ENCODE measurements at places on chromosomes 7 and 10. TPM values are rescaled to one million over a fixed set of nuclear protein-coding genes. Genes with fewer than 3 reads are reported as not detected.

GRCh38 chr7:30674876-30675275 is 7.4 kb downstream of the CRHR2 start:
- peaks cover 25% of the 10 kb centered on the region for H3K27me3 ChIP-seq
- DNase-seq, result no peak
- no peak overlapping the region for H3K27ac ChIP-seq
- no peaks in the 10 kb centered on the region for H3K36me3 ChIP-seq
- no peak overlapping the region for H3K4me3 ChIP-seq
- no peaks in the 10 kb centered on the region for H3K4me1 ChIP-seq

- H3K4me3 ChIP-seq, result no peak overlapping the region
- H3K27me3 ChIP-seq, result no peaks in the 10 kb centered on the region
- no peak for DNase-seq
- peaks cover 4% of the 10 kb centered on the region for H3K36me3 ChIP-seq
- no peak overlapping the region for H3K27ac ChIP-seq
- H3K4me1 ChIP-seq, result peaks cover 56% of the 10 kb centered on the region
Observed at GRCh38 chr10:110845756-110846620, 25.7 kb upstream of the PDCD4 start.

GRCh38 chr10:110883924-110884323 is 12.2 kb downstream of the PDCD4 start:
- no peaks in the 10 kb centered on the region for H3K27me3 ChIP-seq
- H3K27ac ChIP-seq, result peak overlapping the region; percentile 55
- H3K4me3 ChIP-seq, result peak overlapping the region; percentile 49
- peaks cover 58% of the 10 kb centered on the region for H3K36me3 ChIP-seq

GRCh38 chr10:97999923-98000248 is 30.5 kb downstream of the CRTAC1 start:
- peaks cover 4% of the 10 kb centered on the region for H3K27me3 ChIP-seq
- H3K36me3 ChIP-seq, result no peaks in the 10 kb centered on the region
- DNase-seq, result no peak

DNA sequence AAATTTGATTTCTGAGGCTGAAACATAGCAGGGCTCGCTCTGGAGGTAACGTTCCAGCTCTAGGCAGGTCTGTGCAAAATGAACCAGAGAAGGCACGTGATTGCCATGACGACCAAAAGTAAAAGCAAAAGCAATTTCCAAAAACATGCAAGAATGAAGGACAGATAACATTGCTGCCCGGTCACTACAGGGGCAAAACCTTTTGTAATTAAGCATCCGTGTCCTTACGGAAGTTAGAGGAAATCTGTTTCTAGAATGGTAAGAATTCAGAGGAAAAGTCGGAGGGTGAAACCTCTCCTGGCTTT is 2.9 kb downstream of the KLF6 start:
- H3K4me3 ChIP-seq, result peak overlapping the region; percentile 93
- H3K36me3 ChIP-seq, result peaks cover 72% of the 10 kb centered on the region
- peak; percentile 59 for DNase-seq
- H3K4me1 ChIP-seq, result peaks cover 66% of the 10 kb centered on the region
- peak overlapping the region; percentile 97 for H3K27ac ChIP-seq

- no peak for DNase-seq
- no peak overlapping the region for H3K4me3 ChIP-seq
- H3K36me3 ChIP-seq, result no peaks in the 10 kb centered on the region
- no peak overlapping the region for H3K27ac ChIP-seq
- no peaks in the 10 kb centered on the region for H3K4me1 ChIP-seq
Observed at GRCh38 chr10:106957823-106958588, 206.5 kb downstream of the SORCS1 start.

GRCh38 chr10:79179164-79179956 is 110.6 kb downstream of the ZMIZ1 start:
- peak overlapping the region; percentile 62 for H3K27ac ChIP-seq
- no peaks in the 10 kb centered on the region for H3K27me3 ChIP-seq
- no peaks in the 10 kb centered on the region for H3K4me1 ChIP-seq

- no peaks in the 10 kb centered on the region for H3K36me3 ChIP-seq
- peaks cover 22% of the 10 kb centered on the region for H3K27me3 ChIP-seq
- no peak for DNase-seq
Observed at GRCh38 chr10:4663162-4663992, 162.6 kb upstream of the AKR1E2 start.

GRCh38 chr7:73960548-73960947 is 67.4 kb upstream of the ELN start:
- no peaks in the 10 kb centered on the region for H3K4me1 ChIP-seq
- no peak overlapping the region for H3K4me3 ChIP-seq
- peaks cover 14% of the 10 kb centered on the region for H3K27me3 ChIP-seq
- H3K36me3 ChIP-seq, result no peaks in the 10 kb centered on the region
- no peak for DNase-seq

GRCh38 chr7:157660971-157661610 is 324.3 kb downstream of the DNAJB6 start:
- no peak for DNase-seq
- H3K27me3 ChIP-seq, result no peaks in the 10 kb centered on the region
- H3K4me3 ChIP-seq, result no peak overlapping the region
- H3K4me1 ChIP-seq, result peaks cover 11% of the 10 kb centered on the region
- H3K36me3 ChIP-seq, result no peaks in the 10 kb centered on the region

GRCh38 chr7:6658618-6659345 is 21.7 kb downstream of the ZNF316 start:
- peaks cover 14% of the 10 kb centered on the region for H3K27me3 ChIP-seq
- H3K27ac ChIP-seq, result no peak overlapping the region
- H3K4me3 ChIP-seq, result no peak overlapping the region
- H3K36me3 ChIP-seq, result peaks cover 13% of the 10 kb centered on the region

DNA sequence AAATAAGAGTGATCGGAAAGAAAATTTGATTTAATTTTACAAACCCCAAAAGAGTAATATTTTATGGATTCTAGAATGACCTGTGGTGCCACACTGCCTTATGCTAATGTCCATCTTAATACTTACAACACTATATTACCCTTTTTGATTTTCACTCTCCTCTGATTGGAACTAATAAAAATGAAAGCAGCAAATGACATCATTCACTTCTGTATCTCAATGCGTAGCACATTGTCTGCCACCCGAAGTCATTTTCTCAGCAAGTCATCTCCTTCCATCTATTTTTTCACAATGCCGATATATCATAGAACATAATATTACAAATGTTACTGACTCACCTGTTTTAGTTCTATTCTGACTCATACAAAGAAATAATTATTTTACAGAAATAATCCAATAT is 127.5 kb upstream of the PCLO start:
- H3K27me3 ChIP-seq, result no peaks in the 10 kb centered on the region
- H3K27ac ChIP-seq, result no peak overlapping the region
- no peaks in the 10 kb centered on the region for H3K36me3 ChIP-seq

DNA sequence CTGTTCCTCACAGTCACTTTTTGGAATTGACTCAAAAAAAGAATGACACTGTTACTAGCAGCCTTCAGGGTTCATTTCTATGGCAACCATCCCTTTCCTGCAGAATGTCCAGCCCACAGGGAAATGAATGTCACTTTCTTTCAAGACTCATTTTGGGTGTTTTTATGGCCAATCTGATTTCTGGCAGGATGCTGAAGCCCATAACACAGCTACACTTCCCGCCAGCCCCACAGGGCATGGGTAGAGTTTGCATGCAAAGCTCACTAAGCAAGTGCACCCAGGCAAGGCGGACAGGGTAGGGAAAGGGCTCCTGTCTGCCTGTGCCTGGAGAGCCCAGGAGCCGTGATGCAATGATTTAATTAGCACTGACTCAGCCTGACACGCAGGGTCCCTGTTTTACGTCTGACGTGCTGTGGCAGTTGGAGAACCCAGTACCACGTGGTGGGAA is 26.1 kb upstream of the GPAM start:
- DNase-seq, result no peak
- no peak overlapping the region for H3K4me3 ChIP-seq
- no peaks in the 10 kb centered on the region for H3K36me3 ChIP-seq
- H3K27me3 ChIP-seq, result no peaks in the 10 kb centered on the region
- no peak overlapping the region for H3K27ac ChIP-seq

DNA sequence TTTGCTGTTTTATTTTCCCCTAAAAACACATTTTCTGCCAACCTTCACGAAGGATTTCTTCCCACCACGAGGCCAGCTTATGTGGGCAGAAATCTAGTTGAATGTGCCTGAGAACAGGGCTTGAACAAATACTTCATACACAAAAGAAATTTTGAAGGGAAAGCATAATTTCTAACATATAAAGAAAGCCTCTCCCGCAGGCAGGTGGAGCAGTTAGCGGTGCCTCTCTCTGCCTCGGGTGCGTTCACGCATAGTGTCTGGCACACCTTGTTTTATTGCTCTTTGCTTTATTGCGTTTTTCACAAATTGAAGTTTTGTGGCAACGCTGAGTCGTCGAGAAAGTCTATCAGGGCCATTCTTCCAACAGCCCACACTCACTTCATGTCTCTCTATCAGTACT is 7.0 kb upstream of the CSGALNACT2 start:
- H3K27ac ChIP-seq, result no peak overlapping the region
- peaks cover 63% of the 10 kb centered on the region for H3K4me1 ChIP-seq
- H3K4me3 ChIP-seq, result no peak overlapping the region
- no peak for DNase-seq

GRCh38 chr7:2041496-2042367 is 191.0 kb downstream of the MAD1L1 start:
- no peaks in the 10 kb centered on the region for H3K27me3 ChIP-seq
- H3K4me1 ChIP-seq, result peaks cover 55% of the 10 kb centered on the region
- DNase-seq, result no peak
- peaks cover 8% of the 10 kb centered on the region for H3K36me3 ChIP-seq
- H3K27ac ChIP-seq, result no peak overlapping the region

- peaks cover 18% of the 10 kb centered on the region for H3K36me3 ChIP-seq
- H3K27me3 ChIP-seq, result no peaks in the 10 kb centered on the region
- no peak for DNase-seq
- no peak within 1 kb of the TSS for H3K4me3 ChIP-seq
Observed at GRCh38 chr7:100573691-100574361, at the start of gene SAP25. TSS of gene SAP25 (minus strand) at chr7:100573900. CDS start at chr7:100573742, 158 bp downstream.

DNA sequence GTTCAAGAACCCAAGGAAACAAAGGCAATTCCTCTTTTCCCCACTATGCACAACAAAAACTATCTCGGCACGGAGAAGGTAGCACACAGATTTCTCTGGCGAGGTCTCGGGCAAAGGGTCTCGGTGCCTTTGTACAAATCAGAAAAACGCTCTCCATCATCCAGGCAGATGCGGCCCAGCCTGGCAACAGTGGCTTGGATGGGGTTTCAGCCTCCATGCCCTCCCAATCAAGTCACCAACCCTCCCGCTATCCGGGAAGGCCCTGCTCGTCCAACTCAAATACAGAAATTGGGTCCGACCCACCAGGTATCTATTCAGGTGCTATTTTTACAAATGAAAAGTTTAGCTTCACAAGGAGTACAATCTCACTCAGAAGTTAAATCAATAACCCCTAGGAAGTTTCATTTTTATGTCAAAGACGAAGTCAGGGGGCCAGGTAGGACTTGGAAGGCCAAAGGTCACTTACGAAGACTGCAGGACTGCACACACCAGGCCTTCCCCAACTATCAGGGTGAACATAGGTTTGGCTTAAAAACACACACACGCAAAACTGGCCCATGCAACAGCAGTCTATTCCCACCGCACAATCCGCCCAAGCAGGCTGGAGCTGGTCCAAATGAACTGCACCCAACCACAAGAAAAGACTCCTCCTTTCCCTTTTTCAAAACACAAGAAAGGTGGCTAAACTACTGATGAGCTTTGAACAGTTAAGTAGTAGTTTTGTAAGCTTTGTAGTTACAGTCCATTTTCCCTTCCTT is 43.0 kb downstream of the GNA12 start:
- DNase-seq, result no peak
- H3K4me3 ChIP-seq, result no peak overlapping the region
- H3K27ac ChIP-seq, result no peak overlapping the region
- H3K27me3 ChIP-seq, result no peaks in the 10 kb centered on the region
- no peaks in the 10 kb centered on the region for H3K36me3 ChIP-seq

- no peak overlapping the region for H3K27ac ChIP-seq
- H3K27me3 ChIP-seq, result no peaks in the 10 kb centered on the region
- peaks cover 6% of the 10 kb centered on the region for H3K4me1 ChIP-seq
- H3K4me3 ChIP-seq, result no peak overlapping the region
Observed at GRCh38 chr10:117312430-117312829, 62.8 kb downstream of the PDZD8 start.

DNA sequence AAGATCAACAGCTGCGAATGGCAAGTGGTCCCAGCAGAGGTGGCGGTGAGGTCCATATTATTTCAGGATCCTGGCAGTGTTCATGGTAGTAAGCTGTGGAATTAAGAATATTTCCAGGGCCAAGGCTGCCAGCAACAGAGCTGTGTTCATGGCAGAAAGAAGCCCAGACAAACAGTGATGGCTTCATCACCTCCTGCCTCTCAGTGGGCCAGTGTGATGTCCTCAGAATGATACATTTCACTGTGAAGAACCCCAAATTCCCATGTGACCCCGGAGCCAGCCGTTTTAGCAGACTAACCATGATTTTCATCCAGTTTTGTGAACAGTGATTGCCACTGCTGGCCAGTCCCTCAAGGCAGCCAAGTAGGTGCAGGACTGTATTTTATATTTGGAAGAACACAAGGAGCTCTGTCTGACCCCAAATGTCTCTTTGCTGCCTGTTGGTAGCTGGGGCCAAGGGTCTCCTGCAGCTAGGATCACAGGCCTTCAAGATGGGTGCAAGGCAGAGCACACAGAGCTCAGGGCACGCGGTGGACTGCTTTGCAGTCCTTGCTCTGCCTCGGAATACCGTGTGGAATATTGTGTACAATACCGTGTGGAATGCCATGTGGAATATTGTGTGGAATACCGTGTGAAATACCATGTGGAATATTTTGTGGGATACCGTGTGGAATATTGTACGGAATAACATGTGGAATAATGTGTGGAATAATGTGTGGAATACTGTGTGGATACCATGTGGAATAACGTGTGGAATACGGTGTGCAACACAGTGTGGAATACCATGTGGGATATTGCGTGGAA is 132.3 kb upstream of the CHST15 start:
- H3K4me3 ChIP-seq, result peak overlapping the region; percentile 5
- H3K27ac ChIP-seq, result peak overlapping the region; percentile 74
- DNase-seq, result peak; percentile 62

- H3K27me3 ChIP-seq, result peaks cover 8% of the 10 kb centered on the region
- no peaks in the 10 kb centered on the region for H3K36me3 ChIP-seq
- H3K27ac ChIP-seq, result no peak overlapping the region
- no peak overlapping the region for H3K4me3 ChIP-seq
- DNase-seq, result no peak
Observed at GRCh38 chr7:157431173-157431950, 94.6 kb downstream of the DNAJB6 start.

- H3K36me3 ChIP-seq, result no peaks in the 10 kb centered on the region
- no peak for DNase-seq
Observed at GRCh38 chr10:69652111-69652856, 22.2 kb downstream of the FAM241B start.

- DNase-seq, result no peak
- H3K27ac ChIP-seq, result no peak overlapping the region
- H3K4me1 ChIP-seq, result no peaks in the 10 kb centered on the region
- no peaks in the 10 kb centered on the region for H3K27me3 ChIP-seq
Observed at GRCh38 chr7:157977306-157977705, 610.3 kb downstream of the PTPRN2 start.

- DNase-seq, result no peak
- no peak overlapping the region for H3K27ac ChIP-seq
- no peaks in the 10 kb centered on the region for H3K27me3 ChIP-seq
- peaks cover 19% of the 10 kb centered on the region for H3K4me1 ChIP-seq
Observed at GRCh38 chr7:12712236-12712635, 24.8 kb downstream of the ARL4A start.

Gene PPP3CB
- total RNA-seq, result 48.0 TPM

Gene AASS
- total RNA-seq, result 0.62 TPM

Gene ZNF394
- total RNA-seq, result 53.1 TPM

Gene NEURL1
- 1.6 TPM for total RNA-seq

Gene EVX1
- total RNA-seq, result not detected

Gene SRGN
- total RNA-seq, result 174 TPM

Gene ITIH5
- total RNA-seq, result not detected

Gene MMP21
- total RNA-seq, result 0.10 TPM

Gene NKX2-3
- not detected for total RNA-seq

Gene TSPAN33
- 3.0 TPM for total RNA-seq

Gene LRRC4
- total RNA-seq, result not detected

Gene NODAL
- total RNA-seq, result not detected

Gene ZNF425
- 0.67 TPM for total RNA-seq

Gene UCMA
- total RNA-seq, result not detected
